Stimulated activated CD4-positive, alpha-beta T cell treated with anti-CD3 and anti-CD28 coated beads, Interleukin-1b, Interleukin-23, amount 100 ng/mL, for 1 hour (primary cell): ENCODE measurements at places on chromosomes 12 and 14.

- DNase-seq: no peak
Observed at GRCh38 chr12:120346681-120347080, 19.1 kb upstream of the PLA2G1B start.

- DNase-seq: no peak
Observed at GRCh38 chr14:56147986-56148901, 30.0 kb downstream of the PELI2 start.

- no peak for DNase-seq
Observed at GRCh38 chr12:78916845-78917480, 52.4 kb downstream of the SYT1 start.

- DNase-seq: no peak
Observed at GRCh38 chr14:35369701-35370191, 34.8 kb downstream of the NFKBIA start.

DNA sequence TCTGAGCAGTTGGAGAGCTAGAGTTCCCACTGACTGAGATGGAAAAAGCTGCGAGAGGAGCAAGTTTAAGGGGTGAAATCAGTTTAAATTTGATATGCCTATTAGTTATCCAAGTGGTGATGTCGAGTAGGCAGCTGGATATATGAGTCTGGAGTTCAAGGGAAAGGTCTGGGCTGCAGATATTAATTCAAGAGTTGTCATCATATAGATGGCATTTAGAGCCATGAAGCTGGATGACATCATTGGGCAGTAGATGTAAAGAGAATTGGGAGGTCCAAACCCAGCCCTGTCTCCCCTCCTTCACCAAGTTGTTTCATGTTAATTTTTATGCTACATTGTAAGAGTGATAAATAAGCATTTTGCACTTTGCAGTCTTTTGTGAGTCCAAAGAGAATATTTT, 898.1 kb downstream of the GALC start:
- no peak for DNase-seq

- DNase-seq: no peak
Observed at GRCh38 chr12:95463050-95463449, 10.9 kb upstream of the METAP2 start.

DNA sequence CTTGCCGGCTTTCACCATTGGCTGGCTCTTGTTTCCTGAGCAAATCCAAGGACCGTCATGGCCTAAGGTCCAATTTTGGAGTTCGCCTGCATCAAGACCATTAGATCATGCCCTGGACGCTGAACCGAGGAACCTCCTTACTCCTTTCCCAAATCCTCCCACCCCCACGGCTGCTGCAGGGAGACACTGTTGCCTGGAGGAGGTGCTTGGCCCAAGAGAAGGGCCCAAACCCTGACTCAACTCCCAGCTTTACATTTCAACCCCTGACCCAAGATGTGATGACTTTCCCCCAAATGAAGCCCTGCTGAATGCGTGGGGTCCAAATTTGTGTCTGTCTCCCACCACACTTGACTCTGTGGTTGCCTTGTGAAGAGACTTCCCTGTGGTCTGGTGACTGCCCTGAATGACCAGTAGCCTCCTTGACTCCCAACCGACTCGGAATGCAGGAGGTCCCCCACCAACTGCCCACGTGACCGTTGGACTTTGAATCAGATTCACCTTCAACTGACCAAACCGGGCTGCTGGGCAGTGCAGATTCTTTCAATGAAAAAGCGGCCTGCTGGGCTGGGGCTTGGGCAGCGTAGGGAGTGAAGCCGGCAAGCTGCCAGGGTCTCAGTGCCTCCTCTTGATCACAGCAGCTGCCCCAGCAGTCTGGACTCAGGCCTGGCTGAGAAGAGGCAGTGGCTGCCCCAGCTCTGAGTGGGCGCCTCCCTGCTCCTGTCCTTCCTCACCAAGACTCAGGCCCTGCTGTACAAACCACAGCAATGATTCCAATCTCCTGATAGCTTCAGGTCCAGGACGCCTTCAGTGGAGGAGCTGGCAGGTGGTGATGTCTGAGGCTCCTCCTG, 46.7 kb upstream of the OASL start:
- no peak for DNase-seq

DNA sequence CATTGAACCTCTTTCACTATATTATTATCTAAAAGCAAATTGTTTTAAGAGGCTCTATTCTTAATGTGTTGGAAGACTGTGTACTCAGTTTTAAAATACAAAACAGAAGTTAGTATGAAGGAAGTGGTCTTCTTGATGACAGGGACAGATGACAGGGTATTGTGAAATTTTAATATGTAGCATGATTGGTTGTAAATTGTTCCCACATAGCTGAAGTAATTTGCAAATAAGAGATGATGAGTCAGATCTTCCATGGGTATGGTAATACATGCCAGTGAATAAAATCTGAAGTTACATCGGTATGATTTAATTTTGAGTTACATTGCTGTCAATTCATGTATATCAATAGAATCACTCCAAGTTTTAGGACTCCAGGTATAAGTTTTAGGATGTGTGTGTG, 454.8 kb downstream of the AEBP2 start:
- no peak for DNase-seq

DNA sequence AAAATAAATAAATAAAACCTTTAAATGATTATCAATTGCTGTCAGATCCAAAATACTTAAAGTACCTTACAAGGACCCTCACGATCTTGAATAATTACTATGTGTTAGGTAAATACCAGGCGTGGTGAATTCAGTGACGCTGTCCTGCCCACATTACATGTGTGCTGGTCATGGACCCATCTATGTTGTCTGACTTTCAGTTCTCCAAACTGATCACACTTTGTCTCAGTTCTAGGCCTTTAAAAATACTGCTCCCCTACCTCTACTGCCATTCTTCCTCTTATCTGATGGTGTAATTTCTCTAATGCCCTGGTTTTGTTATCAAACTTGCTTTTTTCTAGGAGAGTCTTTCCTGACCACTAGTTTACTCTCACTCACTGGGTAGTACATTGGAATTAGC, 520.7 kb downstream of the TRHDE start:
- DNase-seq: no peak

DNA sequence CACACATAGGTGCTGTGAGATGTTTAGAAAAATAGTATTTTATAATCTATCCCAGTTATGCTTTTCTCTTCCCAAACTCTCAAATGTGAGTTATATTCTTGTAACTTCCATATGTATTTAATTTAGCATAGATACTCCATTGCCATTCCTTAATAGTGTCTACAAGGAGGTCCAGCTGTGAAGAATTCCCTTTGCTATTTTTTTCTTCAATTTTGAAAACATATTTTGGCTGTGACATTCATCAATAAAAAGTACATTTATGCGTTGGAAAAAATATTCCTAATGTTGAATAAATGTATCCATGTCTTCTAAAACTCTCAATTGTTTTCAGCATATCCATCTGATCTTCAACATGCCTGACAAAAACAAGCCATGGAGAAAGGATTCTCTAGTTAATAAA, 1402.0 kb upstream of the SEL1L start:
- no peak for DNase-seq

DNA sequence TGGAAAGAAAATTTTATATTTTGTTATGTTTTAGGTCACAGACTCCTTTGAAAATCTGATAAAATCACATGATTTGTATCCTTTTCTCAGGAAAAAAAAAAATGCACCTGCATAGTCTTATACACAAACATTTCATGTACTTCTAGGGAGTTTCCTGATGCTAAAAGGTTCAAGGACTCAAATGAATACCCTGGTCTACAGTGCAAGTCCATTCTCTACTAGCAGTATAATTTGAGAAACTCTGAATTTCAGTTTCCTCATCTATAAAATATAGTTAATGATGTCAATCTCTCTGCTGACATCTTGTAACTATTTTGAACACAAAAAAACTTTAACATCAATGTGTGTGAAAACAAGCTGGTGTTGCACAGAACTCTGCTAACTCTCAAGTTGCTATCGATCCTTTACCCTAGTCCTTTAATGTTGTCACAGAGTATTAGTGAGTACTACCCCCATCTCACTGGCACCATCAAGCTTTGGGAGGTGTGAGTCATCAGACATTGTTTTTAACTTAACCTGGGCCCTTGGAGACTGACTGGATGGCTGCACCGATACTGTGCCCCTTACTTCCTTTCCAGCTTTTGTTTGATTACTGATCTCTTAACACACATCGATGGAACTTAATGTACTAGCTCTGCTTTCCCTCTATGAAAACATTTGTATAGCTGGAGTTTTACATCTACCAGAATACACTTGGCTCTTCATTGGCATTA, 251.9 kb upstream of the SOX5 start:
- DNase-seq: no peak

GRCh38 chr12:93912086-93912733, 235.0 kb downstream of the CRADD start:
- no peak for DNase-seq

GRCh38 chr14:102544747-102545460, 35.3 kb upstream of the ANKRD9 start:
- no peak for DNase-seq

DNA sequence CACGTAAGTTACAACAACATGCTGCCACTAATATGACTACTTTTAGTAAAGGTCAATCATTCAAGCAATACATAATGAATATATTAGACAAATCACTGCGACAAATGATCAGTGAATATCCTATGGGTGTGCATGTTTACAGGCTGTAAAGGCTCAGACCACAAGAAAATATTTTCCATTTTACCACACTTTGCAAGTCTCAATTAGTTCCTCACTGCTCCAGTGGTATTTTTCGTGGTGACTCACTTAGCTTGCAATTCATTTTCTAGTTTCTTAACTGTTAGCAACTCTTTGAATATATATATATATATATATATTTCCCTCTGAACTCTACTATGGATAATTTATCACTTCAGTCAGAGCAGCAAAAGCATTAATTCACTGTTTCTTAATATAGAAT, 96.9 kb downstream of the EML5 start:
- no peak for DNase-seq

- no peak for DNase-seq
Observed at GRCh38 chr12:170371-171225, 43.4 kb downstream of the SLC6A12 start.
